DMS53 (cell line): ENCODE measurements at places on chromosomes 4 and X.
A peak's percentile ranks its signal among the peaks of the same experiment; 100 is the strongest.

DNA sequence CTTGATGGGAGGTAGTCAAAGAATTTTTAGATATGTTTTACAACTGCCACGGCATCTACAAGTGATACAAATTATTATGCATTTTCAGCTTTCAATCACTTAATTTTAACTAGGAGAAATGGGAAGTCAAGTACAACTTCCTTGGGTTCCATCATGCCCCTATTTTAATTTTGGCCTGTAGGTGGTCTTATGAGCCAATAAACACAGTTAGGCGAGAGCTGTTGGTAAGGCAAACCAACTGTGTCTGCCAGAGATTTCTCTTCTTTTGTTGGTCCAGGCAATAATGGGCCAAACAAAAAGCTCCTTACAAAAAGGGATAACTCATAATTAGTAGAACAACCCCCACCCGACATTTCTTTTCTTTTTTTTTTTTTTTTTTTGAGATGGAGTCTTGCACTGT lies 63.3 kb upstream of the ARX start:
- no peak for DNase-seq

- DNase-seq = no peak
Measured at GRCh38 chr4:142091691-142092182, 455.4 kb downstream of the IL15 start.

GRCh38 chrX:33336783-33337182 lies 125.4 kb upstream of the DMD start:
- DNase-seq = peak; percentile 66

GRCh38 chrX:46796574-46797191 lies 37.8 kb upstream of the SLC9A7 start:
- peak; percentile 81 for DNase-seq

DNA sequence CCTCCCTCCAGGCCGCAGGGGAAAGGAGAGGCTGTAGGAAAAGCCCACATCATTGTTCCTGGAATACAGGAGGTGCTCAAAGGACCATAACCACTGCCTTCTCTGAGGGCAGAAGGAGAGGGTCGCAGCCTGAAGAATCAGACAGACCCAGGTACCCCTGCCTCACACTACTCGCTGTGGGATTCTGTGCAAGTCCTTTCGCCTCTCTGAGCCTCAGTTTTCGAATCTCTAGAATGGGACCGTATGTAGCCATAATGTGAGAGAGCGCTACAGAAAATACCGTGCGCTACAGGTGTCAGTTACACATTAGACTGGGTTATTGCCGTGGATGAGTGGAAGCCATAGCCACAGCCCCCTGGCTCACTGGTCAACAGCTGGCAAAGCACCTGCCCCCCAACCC lies 78.2 kb upstream of the PSAPL1 start:
- DNase-seq = no peak

DNA sequence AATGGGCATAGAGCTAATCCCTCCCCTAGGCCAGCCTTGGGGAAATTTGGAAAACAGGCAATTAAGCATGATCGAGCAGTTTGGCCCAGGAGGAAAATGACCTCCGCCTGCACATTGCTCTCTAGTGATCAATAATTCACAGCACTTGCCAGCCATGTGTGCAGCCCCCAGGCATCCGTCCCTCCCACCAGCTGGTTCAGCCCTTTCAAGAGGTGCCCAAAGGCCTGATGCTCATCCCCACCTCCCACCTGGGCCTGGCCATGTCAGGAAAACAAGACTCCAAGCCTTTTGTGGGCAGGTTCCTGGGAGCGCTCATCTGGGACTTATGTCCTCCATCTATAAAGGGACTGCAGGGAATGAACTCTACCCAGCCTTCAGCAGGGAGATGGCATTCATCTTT lies 17.5 kb upstream of the PPP2R2C start:
- no peak for DNase-seq

- DNase-seq = peak; percentile 85
Measured at GRCh38 chrX:134026565-134027311, 41.3 kb upstream of the GPC3 start.

- DNase-seq = no peak
Measured at GRCh38 chrX:18753631-18754030, 46.2 kb downstream of the PPEF1 start.

DNA sequence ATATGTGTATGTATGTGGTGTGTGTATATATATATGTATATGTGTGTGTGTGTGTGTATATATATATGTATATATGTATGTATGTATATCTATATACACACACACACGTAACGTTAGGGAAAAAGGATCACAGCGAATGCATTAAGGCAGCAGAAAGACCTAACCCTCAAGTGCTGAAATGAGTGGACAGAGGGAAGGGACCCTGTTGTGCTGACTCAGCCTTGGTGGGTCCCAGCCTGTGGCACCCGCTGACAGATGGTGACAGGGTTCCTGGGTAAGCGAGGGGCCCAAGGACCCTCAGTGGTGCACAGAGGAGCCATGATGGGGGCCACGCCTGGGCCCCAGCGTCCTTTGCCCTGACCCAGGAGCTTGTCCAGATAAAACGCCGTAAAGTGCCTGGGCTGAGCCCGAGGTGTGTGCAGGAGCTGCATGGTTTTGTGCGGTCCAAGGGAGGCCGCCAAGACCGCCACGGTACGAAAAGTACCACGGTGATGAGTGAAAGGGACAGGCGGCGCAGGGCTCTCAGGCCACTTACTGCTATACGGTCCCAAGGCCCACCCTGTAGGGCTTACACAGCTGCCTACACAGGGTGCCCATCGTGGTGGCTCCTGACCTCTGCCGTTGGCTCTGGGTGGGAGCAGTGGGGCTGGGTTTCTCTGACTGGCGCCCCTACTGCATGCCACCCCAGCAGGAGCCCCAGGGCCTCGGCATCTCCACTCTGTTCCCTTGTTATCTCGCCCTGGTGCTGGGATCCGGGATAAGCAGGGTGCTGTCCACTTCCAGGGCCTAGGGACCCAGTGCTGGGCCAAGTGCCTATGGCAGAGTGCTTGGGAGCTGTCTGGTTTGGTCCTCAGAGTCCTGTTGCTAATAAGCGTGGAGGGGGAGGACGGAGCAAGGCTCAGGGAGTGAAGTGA lies 10.0 kb downstream of the SH3BP2 start:
- no peak for DNase-seq

DNA sequence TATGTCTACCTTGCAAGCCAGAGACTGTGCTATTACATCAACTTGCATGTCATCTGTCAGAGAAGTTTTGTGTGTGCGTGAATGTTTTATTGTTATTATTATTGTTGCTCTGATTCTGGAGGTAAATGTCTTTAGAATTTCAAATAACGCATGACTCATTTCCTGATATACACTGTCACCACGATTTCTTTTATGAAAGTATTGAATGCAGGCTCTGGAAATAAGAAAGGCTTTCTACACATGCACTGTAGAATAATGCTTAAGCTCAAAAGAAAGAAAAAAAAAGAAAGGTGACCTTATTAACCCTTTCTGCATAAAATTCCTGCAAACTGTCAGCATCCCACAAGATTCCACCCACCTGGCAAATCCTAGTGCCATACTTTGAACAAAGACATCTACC lies 632.9 kb downstream of the ZNF674 start:
- DNase-seq = no peak

- peak; percentile 96 for DNase-seq
Measured at GRCh38 chrX:65601530-65602220, 65.8 kb upstream of the MSN start.

- peak; percentile 60 for DNase-seq
Measured at GRCh38 chrX:105822138-105823091, at the start of gene NRK. Gene NRK, plus strand, starts transcription at chrX:105822539. Its CDS starts 307 bp downstream, at chrX:105822846.

- no peak for DNase-seq
Measured at GRCh38 chr4:96366632-96367031, 526.7 kb downstream of the PDHA2 start.

GRCh38 chrX:47776292-47777006 lies 60.3 kb upstream of the ZNF81 start:
- no peak for DNase-seq

- no peak for DNase-seq
Measured at GRCh38 chr4:113534711-113535110, 226.8 kb downstream of the CAMK2D start.

DNA sequence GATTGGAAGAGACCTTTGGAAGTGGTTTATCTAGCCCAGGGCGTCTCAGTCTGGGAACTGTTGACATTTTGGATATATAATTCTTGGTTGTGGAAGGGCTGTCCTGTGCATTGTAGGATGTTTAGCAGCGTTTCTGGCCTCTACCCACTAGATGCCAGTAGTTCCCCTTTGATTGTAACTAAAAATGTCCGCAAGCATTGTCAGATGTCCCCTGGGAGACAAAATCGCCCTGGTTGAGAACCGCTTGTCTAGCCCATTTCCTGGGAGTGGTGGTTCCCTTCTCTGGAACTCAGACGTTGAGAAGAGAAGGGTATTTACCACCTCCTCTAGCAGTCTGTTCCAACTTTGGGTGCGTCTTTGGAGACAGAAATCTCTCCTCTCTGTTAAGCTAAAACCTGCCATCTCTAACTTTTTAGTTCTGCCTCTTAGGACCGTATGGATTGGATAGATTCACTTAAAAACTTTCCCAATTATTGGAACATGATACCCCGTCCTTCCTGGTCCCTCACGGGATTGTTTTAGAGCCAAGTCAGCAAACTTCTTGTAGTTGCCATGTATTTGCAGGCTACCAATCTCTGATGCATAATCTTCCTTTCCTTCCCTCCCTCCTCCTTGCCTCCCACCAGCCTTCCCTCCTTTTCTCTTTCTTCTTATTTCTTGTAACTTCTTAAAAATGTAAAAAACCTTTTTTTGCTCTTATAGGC lies 13.9 kb downstream of the TMEM165 start:
- no peak for DNase-seq

DNA sequence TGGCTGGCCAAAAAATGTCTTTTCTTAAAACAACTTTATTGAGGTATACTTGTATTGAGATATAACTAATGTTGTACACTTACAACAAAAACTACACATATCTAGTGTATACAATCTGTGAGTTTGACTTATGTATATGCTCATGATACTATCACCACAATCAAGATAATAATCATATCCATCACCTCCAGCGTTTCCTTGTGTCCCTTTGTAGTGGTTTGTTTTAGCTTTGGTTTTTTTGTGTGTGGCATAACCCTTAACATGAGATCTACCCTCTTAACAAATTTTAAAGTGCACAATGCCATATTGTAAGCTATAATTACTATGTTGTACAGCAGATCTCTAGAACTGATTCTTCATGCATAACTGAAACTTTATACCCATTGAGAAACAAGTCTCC lies 13.4 kb upstream of the PCSK1N start:
- no peak for DNase-seq

DNA sequence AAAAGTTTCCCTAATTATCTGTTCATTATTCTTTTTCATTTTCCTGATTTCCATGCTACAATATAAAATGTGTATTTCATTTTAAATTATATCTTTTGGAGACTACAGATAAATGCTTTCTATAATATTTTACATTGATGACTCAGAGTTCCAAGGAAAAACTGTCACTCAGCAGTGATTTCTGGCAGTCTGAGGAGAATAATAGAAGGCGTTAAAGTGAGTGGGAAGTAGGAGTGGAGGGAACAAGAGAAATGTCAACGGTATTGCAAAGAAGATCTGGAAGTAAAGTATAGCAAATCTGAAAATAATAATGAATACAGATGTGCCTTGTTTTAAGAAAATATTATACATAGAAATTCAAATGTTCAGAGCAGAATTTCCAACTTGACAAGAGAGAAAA lies 293.6 kb upstream of the PITX2 start:
- DNase-seq = no peak

DNA sequence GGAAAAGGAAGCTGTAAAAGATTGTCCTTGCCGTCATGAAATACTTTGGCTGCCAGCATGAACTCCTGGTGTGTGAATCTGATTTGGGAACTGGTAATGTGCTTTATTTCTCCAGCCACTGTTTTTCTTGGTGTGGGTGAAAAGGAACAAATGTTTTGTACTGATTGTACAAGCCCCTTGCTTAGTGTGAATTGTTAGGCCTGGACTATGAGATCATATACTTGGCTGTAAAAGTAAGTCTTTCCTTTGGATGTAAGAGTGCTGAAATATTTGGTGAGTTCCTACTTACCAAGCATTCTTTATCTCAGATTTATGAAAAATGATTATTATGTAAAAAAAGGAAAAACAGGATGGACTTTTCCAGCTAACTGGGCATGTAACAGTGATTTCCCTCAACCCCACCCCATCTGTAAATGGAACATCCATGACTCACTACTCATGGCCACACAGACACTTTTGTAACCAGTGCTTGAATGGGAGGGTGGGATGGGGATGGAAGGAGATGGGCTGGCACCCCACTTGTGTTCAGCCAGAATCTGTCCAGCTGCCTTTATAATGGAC lies 6.3 kb downstream of the FNIP2 start:
- peak; percentile 5 for DNase-seq

DNA sequence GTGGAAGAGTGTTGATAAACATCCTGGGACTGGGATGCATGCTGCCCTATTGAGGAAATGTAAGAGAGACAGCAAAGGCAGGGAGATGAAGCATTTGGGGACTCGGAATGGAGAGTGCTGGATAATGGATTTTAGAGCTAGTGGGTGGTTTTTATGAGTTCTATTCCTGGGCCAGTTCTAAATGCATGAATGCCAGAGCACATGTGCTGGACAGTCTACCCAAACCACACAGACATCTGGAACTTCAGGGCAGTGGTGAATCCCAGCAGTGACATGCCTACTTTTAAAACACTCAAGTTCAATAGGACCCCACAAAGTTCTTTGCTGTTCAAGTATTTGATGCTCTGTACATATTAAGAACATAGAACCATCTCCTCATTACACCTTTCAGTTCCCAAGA lies 133.9 kb downstream of the CBR4 start:
- no peak for DNase-seq

- no peak for DNase-seq
Measured at GRCh38 chr4:22480675-22481327, 35.1 kb downstream of the ADGRA3 start.

GRCh38 chr4:173370130-173370476 lies 651 bp upstream of the SAP30 start:
- peak; percentile 68 for DNase-seq

DNA sequence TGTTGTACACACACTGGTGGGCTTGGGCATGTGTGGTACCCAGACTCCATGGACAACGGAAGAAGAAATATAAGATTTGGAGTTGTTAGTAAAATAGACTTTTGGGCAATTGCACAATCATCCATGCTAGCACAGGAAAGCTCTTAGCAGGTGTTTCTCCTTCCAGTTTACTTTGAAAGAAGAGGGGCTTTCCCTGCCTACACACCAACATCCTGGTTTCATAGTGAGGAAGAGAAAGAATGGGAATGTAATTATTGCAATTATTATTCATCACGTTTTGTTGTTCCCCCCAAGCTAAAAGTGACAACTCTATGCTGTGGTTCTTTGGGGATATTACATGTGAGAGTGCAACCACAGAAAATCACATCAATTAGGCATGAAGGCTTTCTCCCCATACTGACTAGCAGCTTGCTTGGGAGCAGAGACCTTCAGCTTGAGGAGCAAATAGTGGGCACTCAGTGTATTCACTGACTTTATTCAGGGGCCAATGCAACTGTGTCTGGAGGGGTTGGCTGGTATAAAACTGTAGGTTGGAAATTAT lies 57.2 kb upstream of the PUDP start:
- DNase-seq = no peak

- peak; percentile 82 for DNase-seq
Measured at GRCh38 chr4:138870737-138871554, 144.6 kb upstream of the NOCT start.

DNA sequence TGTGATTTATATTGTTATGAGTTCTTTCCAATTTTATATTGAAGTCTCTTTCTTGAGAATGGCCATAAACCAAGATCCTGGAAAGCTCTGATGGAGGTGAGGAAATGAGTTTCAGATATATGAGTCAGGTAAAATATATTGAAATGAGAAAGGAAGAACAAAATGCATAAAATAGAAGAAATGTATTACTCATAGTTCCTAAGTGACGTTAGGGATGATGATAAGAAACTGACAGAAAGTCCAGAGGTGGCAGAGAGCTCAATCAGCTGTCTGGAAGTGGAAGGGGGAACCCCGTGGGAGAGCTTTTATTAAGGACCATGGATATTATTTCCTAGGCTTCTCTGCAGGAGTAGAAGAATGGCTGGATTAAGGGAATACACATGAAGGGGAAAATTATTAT lies 24.6 kb downstream of the UGT2B7 start:
- no peak for DNase-seq
